T follicular helper cell (primary cell): ENCODE measurements at places on chromosomes 1 and 21.
A peak's percentile ranks its signal among the peaks of the same experiment; 100 is the strongest.

- DNase-seq = no peak
Observed at GRCh38 chr1:25580927-25581326, 35.7 kb upstream of the MAN1C1 start.

DNA sequence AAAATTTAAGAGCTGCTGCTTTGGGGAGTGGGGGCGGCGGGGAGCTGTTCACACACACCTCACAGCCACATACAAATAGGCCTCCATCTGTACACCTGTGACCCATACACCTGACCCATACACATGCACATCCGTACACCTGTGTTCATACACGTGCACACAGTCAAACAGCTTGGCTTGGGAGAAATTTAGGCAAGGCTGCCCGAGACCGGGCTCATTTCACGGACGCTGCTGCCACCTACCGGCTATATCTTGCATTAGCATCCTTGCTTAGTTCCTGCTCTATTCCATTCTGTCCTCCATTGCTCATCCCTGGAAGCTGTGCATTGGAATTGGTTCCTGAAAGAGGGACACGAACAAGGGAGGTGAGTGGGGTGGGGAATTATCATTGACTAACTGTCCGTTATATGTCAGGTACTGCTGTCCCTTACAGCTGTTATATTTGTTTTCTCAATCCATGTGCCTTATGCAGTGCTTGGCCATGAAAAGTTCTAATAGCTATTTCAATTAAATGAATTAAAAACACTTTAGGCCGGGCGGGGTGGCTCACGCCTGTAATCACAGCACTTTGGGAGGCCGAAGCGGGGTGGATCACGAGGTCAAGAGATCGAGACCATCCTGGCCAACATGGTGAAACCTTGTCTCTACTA lies 37.1 kb upstream of the EPB41 start:
- peak; percentile 62 for DNase-seq

DNA sequence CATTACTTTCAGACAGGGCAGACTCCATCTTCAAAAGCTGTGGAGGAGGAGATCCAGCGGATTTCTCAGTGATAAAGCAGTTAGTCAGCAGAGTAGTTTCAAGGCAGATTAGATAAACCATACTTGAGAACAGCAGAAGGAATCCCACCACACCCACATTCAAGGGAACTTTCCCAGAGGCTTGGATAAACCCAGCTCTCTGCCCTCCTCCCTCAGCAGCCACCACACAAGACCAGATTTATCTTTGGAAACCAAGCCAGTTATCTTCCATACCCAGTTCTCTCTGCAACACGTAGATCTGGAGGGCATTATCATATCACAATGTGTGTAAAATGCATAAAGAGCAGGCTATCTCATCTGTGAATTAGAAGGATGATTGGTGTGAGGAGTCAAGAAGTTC lies 40.2 kb downstream of the GFI1 start:
- DNase-seq = no peak

GRCh38 chr1:229227298-229227919 lies 43.5 kb upstream of the RAB4A start:
- peak; percentile 59 for DNase-seq

DNA sequence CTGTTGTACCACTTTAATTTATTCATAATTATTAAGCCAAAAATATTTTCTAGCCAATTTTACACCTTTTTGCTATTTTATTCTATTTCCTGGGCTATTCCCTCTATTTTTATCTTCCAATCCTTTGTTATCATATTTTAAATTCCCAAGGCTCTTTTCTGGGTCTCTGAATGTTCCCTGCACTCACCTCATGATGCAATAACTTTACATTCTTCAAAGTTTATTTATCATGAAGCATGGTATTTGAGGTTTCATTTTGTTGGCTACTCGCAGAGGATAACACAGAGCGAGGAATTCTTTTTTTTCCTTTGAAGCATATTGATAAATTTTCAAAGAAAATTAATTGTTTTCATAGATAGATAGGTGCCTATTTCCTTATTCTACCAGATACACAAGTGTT lies 489.8 kb upstream of the TMPRSS15 start:
- no peak for DNase-seq

DNA sequence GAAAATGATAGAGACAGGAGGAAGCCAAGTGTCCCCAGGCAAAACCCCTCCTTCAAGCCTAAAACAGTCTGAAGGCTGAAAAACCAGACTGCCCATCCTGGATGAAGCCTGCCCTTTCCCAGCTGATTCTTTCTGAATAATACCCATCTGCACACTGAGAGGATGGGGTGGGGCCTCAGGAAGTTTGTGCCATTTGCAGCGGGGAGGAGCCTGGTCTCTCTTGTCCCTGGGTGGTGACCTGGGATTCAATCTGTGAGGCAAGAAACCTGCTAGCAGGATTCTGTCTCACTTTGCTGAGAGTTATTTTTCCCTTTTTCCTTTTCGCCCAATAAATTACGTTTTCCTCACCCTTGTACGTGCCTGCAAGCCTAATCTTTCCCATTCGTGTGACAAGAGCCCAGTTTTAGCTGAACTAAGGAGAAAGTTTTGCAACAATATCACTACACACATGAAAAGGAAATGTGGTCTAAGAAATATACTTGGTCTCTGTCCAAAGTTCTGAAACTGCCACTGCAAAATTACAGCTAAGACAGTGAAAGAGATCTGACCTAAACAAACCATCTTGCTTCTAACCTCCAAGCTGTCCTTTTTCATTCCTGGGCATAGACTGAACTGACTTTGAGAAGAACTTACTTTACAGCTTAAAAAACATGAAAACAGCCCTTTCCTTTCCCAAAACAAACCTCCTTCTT lies 105.0 kb downstream of the COP1 start:
- DNase-seq = no peak

DNA sequence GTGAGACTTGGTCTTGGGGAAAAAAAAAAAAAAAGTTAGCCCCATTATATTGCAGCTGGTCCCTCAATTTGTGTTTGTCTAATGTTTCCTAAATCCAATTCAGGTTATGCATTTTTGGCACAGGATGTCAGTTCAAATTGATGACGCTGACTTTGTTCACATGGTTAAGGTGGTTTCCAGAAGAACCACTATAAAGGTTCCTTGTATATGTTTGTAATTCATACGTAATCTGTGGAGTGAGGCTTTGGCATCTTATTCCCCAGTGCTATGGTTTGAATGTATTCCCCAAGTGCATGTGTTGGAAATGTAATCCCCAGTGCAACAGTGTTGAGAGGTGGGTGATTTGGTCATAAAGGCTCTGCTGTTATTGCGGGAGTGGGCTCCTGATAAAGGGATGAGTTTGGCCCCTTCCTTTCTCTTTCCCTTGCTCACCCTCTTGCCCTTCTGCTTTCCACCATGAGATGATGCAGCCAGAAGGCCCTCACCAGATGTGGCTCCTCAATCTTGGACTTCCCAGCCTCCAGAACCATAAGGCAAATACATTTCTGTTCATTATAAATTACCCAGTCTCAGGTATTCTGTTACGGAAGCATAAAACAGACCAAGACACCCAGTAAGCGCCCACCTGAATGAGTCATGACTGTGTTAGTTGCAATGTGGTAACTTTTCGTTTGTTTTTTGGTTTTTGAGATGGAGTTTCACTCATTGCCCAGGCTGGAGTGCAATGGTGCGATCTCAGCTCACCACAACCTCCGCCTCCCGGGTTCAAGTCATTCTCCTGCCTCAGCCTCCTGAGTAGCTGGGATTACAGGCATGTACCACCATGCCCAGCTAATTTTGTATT lies 19.5 kb upstream of the HLCS start:
- DNase-seq = no peak

- DNase-seq = no peak
Observed at GRCh38 chr1:207020709-207021107, 11.8 kb downstream of the C1orf116 start.

DNA sequence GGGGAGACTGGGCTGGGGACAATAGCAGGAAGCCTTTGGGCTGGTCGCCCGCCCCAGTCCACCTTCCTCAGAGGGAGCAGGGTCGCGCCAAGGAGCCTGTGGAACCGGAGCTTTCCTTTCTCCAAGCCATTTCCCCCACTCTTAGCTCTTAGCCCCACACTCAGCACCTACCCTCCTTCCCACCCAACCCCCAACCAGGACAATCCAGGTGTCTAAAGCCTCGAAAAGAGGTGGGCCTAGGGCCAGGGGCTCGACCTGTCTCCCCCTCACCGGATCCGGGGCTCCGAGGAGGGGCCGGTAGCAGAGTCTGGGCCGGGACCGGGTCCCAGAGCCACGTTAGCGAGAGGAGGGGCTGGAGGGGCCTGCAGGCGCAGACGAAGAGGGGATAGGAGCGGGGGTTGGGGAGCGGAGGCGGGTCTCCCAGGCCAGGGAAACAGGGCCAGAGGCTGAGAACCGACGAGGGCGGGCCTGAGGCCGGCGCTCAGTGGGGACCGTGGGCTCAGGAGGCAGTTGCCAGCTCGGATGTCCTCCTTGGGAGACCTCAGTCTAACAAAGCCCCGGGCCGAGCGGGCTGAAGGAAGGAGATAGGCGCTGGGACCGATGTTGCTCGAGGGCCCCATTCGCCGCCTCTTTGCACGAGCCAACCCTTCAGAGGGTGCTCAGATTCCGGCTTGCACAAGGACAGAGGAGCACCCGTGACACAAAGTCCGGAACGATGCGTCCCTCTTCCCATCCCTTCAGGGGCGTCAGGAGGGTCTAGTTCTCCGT lies 943 bp downstream of the SEMA6C start:
- DNase-seq = no peak

DNA sequence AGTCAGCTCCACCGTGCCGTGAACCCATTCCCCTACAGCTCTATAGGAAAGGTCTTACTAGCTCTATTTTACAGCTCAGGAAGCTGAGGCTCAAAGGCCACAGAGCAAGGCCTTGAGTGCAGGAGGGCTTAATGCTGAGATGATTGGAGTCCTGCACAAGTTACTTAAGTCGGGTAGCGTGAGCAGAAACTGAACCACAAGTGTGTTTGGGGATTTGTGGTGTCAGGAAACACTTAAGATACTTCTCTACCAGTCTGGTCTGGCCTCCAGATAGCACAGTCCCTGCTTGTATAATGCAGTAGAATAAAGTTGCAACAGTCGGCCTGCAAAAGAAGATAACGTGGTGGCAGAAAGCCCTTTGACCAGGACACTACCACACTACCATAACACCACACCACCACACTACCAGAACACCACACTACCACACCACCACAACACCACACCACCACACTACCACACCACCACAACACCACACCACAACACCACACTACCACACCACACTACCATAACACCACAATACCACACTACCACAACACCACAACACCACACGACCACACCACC lies 118.1 kb downstream of the SPSB1 start:
- DNase-seq = no peak

DNA sequence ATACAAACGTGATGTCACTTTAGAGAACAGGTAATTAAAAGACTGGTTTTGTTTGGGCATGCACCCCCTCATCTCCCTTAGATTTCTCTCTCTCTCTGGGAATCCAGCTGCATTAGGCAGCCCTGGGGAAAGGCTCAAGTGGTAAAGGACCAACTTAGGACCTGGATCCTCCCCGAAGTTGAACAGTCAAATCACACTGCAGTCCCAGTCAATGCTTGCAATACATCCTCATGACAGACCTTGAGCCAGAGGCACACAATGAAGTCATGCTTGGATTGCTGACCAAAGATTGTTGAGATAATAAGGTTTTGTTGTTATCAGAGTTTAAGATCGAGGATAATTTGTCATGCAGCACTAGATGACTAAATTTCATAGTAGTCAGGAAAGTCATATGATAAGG lies 1285.8 kb upstream of the NCAM2 start:
- no peak for DNase-seq

DNA sequence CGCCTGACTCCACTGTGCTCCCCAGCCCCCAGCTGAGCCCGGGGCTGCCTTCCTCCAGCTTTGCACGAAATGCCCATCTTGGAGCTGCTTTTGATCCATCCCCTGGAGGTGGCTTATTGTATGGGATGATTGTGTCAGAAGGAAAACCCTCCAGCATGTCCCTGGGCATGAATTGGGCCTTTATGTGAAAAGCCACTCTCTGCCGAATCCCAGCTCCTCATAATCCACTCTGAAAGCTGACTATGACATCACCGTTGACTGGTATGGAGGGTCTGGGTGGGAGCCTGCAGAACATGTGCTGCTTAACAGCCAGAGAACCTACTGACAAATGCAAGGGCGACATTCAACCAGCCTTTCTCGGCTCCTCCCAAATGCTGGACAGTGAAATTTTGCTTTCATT lies 74.6 kb downstream of the NENF start:
- DNase-seq = no peak

DNA sequence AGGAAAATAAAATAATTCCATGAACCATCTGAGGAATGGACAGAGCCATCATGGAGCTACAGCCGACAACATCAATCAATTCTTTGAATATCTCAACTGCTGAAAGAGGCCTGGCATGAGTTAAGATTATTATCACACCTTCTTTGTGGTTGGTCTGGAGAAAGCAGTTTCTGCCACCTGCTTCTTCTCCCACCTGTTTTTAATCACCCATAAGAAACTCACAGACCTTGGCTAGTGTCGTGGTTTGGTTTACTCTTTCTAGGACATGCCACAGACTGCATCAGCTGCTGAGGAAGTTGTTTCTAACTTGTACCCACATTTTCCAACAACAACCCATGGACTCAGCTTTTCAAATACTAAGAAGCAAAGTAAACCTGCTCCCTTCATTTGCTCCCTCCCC lies 65.6 kb downstream of the NTPCR start:
- DNase-seq = no peak

- peak; percentile 42 for DNase-seq
Observed at GRCh38 chr1:1614204-1614953, 921 bp upstream of the MIB2 start.

DNA sequence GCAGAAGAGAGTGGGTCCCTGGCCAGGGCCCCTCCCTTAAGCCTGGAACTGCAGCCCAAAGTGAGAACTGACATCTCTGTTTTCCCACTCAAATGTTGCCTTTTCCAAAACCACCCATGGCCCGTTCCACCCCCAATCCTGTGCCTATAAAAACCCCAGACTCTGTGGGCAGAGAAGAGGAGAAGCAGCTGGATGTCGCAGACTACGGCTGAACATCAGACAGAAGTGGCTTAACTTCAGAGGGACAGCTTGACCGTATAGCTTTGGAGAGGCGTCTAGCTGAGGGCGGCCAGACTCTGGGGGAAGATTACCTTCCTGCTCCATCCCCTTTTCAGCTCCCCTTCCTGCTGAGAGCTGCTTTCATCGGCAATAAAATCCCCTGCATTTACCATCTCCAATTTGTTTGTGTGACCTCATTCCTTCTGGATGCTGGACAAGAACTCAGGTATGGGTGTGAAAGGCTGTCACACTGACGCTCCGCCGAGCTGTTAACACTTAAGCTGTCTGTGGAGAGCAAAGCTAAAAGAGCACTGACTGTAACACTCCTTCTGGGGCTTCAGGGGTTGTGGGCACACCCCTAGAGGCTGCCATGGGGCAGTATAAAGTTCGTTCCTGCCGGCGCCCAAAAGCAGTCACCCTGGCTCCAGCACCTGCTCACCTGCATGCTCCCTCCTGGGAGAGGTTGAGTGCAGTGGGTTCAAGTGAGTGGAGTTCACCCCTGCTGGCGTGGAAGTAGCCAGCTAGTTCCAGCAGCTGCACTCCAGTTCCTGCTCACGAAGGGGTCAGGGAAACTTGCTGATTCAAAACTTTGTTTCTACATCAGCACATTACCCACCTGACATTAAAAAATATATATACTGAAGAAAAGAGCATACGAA lies 19.6 kb upstream of the ERO1B start:
- no peak for DNase-seq
